Naive thymus-derived CD4-positive, alpha-beta T cell (primary cell): ENCODE measurements at places on chromosomes 13 and 19. TPM values are rescaled to one million over a fixed set of nuclear protein-coding genes. Genes with fewer than 3 reads are reported as not detected.

- DNase-seq, result no peak
Measured at GRCh38 chr13:50650592-50651504, 192.6 kb downstream of the DLEU7 start.

GRCh38 chr19:1112268-1113029 is 8.7 kb downstream of the GPX4 start:
- no peak for DNase-seq

GRCh38 chr13:111031531-111031961 is 83.6 kb upstream of the ARHGEF7 start:
- no peak for DNase-seq

DNA sequence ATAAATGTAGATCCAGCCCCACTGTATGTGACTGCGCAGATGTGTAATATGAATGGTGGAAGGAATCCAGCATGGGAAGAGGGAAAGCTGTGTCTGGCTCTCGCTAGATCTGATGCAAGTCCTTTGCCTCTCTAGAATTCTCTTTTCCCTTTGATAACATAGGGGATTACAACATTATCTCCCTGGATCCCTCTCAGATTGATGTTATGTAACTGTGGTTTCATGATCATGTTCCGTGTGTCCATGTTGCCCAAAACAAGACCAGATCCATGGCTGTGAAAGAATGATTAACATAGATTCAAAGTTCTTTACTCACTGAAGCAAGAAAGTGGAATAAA is 184.0 kb upstream of the UBL3 start:
- DNase-seq, result no peak

GRCh38 chr13:52677823-52678222 is 25.2 kb downstream of the SUGT1 start:
- no peak for DNase-seq

DNA sequence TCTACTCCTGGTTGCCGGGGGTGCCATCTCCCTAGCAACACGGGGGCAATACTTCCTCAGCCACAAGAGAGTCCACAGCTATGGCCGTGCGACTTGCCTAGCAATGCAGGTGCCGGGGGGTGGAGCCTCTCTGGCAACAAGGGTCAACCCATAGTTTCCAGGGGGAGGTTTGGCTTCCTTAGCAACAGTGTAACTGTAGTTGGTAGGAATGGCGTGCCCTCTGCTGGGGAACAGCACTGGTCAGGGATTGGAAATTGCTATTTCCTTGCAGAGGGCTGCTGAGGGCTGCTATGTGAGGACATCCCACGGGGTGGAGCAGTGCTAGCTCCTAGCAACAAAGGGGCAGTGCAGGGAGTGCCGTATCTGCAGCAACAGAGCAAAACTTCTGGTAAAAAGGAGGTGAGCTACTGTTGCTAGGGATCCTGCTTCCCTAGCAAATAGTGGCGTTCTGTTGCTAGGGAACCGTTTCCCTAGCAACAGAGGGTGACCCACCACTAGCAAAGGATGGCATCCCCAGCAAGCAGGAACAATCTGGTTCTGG is 7.0 kb upstream of the TMC4 start:
- no peak for DNase-seq

GRCh38 chr13:93847162-93847561 is 620.6 kb downstream of the GPC6 start:
- no peak for DNase-seq

DNA sequence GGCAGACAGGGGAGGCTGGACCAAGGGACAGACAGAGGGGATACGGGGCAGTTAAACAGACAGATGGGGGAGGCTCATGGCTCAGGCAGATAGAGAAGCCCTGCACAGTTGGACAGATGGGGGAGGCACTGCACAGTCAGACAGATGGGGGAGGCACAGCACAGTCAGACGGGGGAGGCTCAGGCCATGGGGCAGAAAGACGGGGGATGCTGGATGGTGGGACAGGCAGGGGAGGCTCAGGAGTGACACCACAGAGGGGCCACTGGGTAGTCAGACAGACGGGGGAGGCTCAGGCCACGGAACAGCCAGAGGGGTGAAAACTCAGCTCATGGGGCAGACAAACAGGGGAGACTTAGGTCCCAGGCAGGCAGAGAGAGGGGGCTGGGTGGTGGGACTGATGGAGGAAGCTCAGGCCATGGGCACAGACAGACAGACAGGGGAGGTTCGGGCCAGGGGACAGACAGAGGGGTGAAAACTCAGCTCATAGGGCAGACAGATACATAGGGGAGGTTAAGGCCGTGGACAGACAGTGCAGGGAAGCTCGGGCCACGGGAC is 886 bp downstream of the MFSD12 start:
- no peak for DNase-seq

DNA sequence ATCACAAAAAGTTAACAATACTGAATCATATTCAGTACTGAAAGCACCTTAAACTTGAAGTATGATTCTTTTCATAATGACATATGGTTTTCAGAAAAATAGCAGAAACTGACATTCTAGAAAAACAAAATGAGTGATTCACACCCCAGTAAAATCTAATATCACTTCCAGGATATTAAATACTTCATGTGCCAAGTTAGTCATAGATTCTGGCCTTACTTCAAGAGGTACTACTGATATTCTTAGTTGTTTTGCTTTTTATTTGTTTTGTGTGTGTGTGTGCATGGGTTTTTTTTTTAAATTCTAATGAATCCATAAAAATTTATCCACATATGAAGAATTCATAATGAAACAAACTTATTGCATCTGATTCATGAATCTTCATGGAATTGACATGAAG is 207.9 kb upstream of the UFM1 start:
- no peak for DNase-seq

DNA sequence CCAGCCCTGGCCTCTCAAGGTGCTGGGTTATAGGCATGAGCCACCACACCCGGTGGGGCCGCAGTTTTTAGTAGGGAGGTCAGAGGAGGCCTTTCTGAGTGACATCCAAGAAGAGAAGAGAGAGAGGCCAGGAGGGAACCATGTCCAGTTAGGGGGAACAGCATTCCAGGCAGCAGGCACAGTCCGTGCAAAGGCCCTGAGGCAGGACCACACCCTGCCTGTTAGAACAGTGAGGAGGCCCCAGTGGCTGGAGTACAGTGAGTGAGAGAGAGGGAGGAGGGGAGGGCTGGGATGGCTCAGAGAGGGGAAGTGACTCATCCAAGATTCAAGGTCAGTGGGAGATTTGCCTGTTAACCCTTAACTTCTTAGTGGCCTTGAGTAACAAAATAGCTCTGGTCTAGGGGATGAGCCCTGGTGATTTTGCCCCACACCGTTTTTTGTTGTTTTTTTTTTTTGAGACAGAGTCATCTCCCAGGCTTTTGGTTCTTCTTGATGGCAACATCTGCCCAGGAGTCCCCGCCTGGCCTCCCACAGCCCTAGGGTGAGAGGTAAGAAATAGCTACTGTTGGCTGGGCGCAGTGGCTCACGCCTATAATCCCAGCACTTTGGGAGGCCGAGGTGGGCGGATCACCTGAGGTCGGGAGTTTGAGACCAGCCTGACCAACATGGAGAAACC is 2.7 kb upstream of the PLIN3 start:
- no peak for DNase-seq

GRCh38 chr19:16542910-16543472 is 754 bp upstream of the CHERP start:
- DNase-seq, result no peak

DNA sequence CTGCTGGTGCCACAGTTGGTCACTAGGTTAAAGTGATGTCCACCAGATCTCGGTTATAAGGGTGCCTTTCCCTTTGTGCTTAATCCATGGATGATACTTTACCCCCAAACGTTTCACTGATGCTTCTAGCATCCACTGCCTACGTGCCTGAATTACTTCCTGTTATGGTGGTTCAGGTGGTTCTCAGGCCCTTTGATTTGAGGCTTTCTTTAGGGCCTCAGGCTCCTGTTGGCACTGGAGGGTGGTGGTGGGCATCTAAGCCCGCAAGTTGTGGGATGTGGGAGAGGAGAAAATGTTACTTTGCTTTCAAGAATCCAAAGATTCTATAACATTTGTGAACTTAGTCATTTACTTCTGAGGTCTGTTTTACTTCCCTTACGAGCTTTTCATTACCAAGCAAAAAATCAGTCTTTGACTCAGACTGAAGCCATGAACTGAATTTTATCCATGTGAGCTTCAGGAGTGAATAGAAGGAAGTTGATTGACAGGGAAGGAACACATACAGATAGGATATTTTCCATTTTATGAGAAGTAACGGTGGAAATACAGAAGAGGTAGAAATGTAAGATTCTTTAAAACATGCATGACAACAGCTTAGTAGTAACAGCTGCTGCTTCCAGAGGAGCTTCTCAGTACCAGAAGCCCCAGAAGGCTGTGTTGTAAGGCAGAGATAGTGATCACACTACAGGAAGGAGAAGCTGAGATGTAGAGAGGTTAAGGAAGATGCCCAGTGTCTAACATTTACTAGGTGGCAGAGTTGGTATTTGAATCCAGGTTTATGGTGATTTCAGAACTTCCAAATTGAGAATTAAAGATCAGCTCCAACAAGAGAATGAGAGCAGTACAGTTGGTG is 65.0 kb downstream of the ARHGEF7 start:
- DNase-seq, result peak; percentile 43

- peak; percentile 50 for DNase-seq
Measured at GRCh38 chr19:55383279-55384130, 587 bp downstream of the TMEM238 start.

DNA sequence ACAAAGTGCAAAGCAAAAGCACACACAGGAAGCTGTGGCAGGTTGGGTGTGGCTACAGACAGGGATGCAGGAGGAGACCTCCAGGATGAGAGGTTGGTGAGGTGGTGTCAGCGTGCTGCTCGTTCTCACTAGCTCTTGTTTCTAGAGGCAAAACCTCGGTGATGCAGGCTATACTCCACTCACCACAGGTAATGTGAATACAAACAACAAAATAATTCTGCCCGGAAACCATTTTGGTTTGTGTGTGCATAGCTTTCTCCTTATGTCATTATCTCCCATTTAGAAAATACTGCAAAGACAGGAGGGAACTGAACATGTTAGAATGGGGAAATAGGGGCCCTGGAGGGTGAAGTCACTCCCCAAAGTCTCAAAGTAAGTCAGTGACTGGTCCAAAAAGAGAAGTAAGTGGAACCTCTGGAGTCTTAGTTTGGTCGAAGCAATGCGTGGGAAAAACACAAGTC is 9.4 kb downstream of the LCP1 start:
- peak; percentile 67 for DNase-seq

GRCh38 chr13:99178636-99179035 is 22.0 kb upstream of the UBAC2 start:
- DNase-seq, result no peak

- DNase-seq, result no peak
Measured at GRCh38 chr19:42216653-42217519, 591 bp downstream of the DEDD2 start.

DNA sequence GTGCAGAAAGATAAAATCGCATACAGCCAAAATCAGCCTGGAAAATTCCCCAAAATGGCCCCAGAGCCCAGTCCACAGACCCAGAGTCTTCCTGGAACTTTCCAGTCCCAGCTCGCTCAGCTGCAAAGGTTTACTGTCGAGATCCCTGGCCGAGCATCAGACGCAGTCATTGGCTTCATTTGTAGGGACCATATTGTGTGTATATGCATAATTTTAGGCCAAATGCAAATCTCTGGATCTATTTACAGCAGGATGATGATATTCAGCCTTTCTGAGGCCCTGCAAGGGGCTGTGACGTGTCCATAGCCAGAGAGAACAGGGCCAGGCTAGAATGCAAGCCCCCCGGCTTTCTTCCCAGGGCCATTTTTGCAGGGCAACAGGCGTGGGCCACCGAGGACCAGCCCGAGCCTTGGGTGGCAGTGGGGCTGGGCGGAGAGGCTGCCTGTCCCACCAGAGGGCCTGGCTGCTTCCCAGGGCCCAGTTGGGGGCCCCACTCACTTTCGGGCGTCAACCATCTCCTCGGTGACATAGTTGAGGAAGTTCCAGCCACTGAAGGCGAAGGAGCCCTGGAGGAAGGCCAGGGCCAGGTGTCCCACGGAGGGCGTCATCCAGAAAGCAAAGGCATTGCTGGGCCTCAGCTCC is 13.7 kb downstream of the SLC7A10 start:
- no peak for DNase-seq

DNA sequence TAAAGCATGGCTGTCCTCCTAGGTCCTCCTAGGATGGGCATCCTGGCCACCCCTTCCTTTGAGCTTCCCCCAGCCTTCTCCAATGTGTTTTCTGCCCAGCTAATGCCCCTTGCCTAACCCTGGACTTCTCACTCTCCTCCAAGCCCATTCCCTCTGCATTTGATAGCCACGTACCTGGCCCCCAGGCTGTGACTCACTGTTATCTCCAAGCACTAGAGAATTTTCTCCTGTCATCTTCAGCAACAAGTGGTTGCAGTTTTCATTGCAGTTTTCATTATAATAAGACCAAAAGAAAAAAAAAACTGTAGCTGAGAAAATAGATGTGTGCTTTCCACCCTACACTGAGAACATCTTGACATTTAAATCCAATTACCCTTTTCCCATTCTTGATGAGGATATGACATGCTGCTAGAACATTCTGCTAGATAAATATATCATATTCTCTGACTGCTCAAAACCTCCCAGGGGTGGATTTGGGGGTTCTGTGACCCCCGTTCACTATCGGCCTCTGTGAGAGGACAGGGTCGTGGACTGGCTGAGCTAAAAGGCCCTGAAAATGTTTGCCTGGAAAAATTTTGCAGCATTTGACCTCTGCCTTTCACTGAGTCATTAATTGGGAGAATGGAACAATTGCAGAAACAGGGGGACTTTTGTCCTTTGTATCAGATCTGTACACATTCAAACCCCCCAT is 58.8 kb upstream of the KCTD15 start:
- DNase-seq, result no peak

GRCh38 chr13:62767473-62767872 is 1351.8 kb upstream of the PCDH20 start:
- no peak for DNase-seq

GRCh38 chr13:108525827-108526226 is 103.6 kb upstream of the MYO16 start:
- no peak for DNase-seq

- no peak for DNase-seq
Measured at GRCh38 chr19:15532779-15533521, 24.6 kb downstream of the CYP4F22 start.

DNA sequence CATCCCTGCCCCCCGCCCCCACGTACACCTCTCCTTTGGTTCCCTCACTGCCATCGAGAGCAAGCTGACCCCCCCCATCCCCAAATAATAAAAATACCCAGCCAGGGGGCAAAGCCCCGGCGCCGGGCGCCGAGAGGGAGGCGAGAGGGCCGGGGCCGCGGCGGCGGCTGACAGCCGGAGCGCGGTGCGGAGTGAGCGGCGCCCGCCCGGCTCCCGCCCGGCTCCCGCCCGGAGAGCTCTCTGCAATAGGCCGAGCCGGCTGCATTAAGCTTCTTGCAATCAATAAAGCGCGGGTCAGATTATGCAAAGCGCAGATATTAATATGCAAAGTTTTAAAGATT is 40.9 kb downstream of the DEDD2 start:
- peak; percentile 47 for DNase-seq

CPAMD8 gene
- total RNA-seq, result 5.4 TPM

ZNF543 gene
- total RNA-seq, result 3.6 TPM

SNAPC2 gene
- total RNA-seq, result 12.3 TPM

URAD gene
- total RNA-seq, result not detected

KLK12 gene
- not detected in 2 replicates for total RNA-seq

AP1M2 gene
- not detected for total RNA-seq

IGFL2 gene
- total RNA-seq, result not detected

BST2 gene
- total RNA-seq, result 221 and 223 TPM in 2 replicates

ATP7B gene
- 1.3 TPM for total RNA-seq

ZNF470 gene
- 2.4 and 2.5 TPM in 2 replicates for total RNA-seq

ZNF497 gene
- 1.8 TPM for total RNA-seq

FAM124A gene
- not detected for total RNA-seq

GAPDHS gene
- not detected for total RNA-seq

NCR1 gene
- total RNA-seq, result not detected in 2 replicates
